ENCODE measurements at places on chromosomes 13 and 19.

- DNase-seq = no peak
Measured at GRCh38 chr13:24168392-24168750, 7.9 kb downstream of the SPATA13 start.

- no peak for DNase-seq
Measured at GRCh38 chr13:46134961-46135522, 30.2 kb upstream of the CPB2 start.

- no peak for DNase-seq
Measured at GRCh38 chr13:27293873-27294515, 23.4 kb downstream of the RASL11A start.

DNA sequence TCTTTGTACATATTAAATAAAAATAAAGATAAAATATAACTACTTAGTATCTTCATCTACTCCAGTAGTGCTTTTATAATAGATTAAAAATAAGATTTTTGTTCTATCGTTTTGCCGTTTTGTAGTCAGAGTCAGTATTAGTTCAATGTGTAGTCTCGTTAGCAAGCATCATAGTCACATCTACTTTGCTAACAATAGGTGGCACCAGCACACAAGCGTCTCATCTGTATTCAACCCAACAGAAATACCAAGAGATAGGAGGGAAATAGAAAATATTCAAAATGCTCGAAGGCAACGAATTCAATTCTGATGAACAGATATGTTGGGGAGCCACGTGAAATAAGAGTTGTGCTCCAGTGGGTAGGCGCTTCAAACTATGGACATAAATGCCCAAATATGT, 21.4 kb upstream of the MICU2 start:
- no peak for DNase-seq

- DNase-seq = no peak
Measured at GRCh38 chr13:91119643-91120042, 227.8 kb upstream of the MIR17HG start.

GRCh38 chr13:37106642-37107041, 1.2 kb upstream of the CSNK1A1L start:
- no peak for DNase-seq

- DNase-seq = peak; percentile 27
Measured at GRCh38 chr19:664913-665443, 2.0 kb upstream of the RNF126 start.
